ENCODE measurements at places on chromosomes 5 and 9.

DNA sequence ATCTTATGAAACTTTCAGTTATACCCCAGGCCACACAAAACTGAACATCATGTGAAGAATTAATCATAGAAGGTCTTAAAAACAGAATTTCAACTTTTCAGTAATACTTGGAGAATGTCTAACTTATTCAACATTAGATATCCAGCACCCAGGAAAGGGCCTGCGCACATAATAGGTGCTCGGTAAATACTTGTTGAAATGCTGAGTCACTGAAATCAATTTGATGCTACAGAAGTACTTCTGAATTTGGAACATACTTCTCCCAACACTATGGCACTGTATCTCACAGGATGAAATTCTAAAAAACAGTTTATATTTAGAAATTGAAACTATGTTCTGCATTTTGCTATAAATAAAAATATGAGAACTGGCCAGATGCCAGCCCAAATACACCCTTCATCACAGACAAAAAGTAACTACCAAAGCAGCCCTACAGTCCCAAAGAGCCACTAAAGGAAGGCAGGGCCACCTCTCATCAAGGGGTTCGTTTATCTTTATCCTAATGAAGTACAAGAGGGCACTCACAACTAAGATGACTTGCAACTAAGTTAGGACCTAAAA lies 26.5 kb downstream of the MRPS27 start:
- no peak for DNase-seq

- no peak for DNase-seq
Measured at GRCh38 chr9:79023134-79023580, 548.6 kb upstream of the TLE4 start.

- no peak for DNase-seq
Measured at GRCh38 chr5:59698207-59699178, 195.0 kb downstream of the PDE4D start.

DNA sequence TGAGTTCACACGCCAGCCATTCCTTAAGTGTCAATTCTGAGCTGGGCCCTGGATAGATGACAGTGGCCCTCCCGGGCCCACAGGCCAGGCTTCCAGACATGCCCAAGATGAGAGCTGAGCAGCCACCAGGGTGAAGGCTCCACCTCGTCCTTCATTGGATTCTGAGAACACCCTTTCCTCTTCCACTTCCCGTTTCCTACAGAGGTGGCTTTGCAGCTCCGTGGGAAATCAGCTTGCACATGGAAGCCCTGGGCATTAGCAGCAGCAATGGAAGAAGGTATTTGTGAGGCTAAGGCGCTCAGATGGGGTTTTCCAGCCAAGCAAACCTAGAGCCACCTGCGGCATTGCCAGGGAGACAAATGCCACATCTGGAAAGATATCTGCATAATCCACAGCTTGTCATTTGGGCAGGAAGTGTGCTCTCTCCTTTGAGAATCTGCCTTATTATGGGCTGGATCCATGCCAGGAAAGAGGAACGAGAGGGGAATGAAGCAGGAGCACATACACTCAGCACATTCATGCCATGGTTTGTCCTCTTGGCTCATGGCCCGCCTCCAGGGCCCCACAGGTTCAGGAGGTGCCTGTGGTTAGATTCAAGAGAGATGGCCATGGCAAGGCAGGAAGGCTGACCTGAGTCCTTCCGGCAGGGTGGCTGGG lies 34.1 kb downstream of the CFAP77 start:
- DNase-seq: no peak

DNA sequence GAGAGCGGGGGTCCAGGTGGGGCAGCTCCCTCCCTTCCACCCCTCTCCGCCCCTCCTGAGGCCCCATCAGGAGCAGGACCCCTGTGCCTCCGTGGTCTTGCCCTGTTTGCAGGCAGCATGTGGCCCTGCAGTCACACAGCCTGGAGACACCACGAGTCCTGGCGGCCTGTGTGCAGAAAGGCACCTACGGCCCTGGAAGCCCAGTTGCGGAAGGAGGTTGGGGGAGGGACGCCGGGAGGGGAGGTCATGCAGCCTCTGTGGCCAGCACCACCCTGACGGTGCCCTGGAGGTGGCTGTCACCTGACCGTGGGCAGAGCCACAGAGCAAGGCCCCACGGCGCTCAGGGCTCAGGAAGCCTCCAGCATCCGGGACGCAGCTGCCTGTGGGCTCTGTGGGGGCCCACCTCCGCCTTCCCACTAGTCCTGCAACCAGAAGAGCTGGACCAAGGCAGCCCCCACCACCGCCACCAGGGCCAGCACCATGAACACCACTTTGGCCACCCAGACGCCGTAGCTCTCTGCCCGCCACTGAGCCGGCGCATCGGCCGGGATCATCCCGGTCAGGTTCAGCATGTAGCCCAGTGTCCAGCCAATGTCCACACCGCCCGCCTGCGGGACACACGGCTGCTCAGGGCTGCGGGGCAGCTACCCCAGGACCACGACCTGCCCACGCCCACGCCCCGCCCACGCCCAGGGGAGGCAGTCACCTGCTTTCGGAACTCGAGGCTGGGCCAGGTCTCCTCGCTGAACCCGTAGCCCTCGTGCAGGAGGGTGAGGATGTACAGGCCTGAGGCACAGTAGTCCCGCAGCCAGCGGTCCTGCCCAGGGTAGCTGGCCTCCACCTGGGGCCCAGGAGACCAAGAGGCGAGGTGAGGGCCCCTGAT lies 6.4 kb downstream of the ENTPD8 start:
- no peak for DNase-seq

DNA sequence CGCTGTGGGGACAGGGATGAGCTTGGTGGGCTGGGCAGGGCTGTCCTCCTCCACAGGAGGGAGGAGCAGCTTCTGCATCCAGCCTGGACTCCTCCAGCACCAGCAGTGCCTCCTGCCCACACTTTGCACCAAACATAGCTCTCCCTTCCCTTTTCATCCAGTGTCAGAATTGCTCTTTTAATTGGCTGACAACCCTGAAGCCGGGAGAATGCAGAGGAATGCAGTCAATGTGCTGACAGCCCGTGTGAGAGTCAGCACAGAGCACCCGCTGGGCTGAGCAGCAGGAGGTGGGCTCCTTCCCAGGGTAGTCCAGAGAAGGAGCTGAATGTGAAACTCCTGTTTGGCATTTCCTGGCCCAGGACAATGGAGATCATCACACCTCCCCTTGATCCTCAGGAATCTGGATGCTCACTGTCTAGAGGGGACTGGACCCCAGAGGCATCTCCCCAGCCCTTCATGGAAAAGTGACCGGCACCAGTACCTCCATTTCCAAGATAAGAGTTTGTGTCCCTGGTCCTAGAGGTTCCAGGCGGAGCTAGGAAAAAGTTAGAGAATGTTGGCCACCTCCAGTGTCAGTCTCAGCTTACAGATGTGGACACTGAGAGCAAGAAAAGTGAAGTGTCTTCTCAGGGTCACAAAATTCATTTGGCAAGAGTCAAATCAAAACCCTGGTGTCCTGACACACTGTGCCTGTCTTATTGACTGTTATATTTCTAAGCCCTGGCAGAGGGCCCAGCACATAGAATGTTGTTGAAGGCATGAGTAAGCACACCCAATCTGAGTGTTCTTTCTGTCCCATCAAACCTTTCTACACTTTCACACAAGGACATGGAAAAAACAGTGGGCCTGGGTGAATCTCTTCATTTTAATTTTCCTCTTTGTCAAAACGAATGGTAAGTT lies 202.1 kb downstream of the SNX18 start:
- DNase-seq: no peak

DNA sequence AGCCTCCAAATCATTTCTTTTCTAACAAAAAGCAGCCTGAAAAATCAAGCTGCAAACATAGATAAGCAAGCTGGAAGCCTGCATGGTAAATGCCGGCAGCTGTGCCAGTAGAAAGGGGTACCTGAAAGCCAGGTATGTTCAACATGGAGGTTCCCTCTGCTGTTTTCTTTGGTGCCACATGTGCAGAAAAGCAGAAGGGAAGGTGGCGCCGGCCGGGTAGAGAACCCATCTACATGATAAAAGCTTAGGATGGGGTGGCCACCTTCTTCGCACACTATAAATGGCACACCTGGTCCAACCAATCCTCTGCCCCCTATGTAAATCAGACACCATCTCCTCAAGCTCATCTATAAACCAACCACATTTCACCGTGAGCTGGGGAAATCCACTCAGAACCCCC lies 268.9 kb upstream of the IRX2 start:
- DNase-seq: no peak

DNA sequence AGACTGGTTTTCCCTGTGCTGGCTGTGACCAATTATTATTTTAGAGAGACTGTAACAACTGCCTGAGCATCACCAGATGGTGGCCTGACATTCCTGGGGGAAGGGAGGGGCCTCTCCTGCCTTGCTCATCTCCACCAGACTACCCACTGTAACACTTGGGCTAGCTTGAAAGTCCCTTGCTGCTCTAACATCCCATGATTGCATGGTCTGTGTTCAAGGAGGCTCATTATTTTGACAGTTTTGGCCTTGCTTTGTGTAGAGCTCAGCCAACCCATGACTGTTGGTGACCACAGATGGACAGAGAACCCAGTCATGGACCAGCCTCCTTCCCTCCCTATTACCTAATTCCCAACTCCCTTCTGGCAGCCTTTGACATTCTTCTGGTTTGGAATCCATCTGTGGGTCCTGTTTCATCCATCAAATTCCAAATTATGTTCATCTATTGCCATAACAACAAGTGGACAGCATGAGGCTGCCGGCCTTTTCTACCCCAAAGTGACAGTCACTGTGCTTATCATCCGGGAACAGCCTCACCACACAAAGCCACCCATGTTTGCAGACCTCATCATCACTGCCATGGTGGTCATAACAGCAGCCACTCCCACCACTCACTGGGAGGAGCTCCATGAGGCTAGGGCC lies 49.0 kb upstream of the ICE1 start:
- no peak for DNase-seq

GRCh38 chr5:53469946-53470687 lies 10.3 kb upstream of the FST start:
- DNase-seq: no peak

DNA sequence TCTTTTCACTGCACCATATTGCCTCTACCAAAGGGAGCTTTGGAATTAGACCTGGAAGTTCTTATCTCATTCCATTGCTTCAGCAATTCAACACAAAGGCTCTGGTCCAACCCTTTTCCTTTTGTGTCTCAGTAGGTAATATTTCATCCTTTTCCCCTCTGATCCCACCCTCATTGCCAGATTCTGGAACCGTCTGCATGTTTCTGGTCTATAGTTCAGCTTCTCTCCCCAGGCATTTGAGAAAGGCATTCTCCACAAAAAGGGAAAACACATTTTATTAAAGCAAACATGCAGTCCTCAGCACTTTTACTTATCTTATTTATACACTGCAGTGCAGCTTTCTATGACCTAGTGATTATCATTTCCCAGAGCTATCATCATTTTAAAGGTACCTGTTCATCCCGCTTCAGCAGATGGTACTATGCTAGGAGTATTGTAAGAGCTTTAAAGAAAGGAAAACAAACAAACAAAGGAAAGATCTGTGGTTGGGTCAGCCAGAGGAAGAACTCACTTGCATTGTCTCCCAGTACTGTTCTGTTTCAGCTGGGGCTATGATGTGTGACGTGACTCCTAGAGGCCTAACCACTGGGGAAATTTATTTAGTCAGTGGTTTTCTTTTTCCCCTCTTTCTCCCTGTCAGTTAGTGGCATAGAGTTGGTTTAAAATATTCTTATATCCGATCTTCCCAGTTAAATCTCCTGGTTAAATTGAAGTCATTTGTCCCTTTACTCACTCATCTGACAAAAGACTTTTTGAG lies 269.2 kb downstream of the TMEM38B start:
- DNase-seq: no peak

GRCh38 chr5:343461-344401 lies 22.2 kb downstream of the AHRR start:
- peak; percentile 71 for DNase-seq

DNA sequence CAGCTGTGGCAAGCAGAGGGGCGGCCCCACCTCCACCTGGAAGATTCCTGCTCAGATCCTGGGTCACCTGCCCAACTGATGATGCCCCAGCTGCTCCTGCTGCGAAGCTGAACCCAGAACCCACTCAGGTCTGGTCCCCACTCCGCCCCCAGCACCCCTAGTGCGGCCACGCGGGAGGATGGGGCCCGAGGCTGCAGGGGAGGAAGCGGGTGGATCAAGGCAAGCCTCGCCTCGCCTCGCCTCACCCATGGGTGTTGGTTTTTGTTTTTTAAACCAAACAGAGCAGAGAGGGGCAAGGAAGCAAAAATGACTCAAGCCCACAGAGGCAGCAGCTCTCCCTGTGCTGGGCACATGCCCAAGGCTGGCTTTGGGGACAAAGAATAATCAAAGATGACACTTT lies 23.2 kb downstream of the ABO start:
- no peak for DNase-seq

- no peak for DNase-seq
Measured at GRCh38 chr9:7478646-7479045, 320.9 kb downstream of the DMAC1 start.

GRCh38 chr5:160075073-160075472 lies 44.2 kb downstream of the PWWP2A start:
- DNase-seq: no peak

GRCh38 chr9:127177665-127178265 lies 55.3 kb upstream of the ANGPTL2 start:
- DNase-seq: no peak

GRCh38 chr5:132274050-132274792 lies 16.7 kb downstream of the PDLIM4 start:
- DNase-seq: no peak

- no peak for DNase-seq
Measured at GRCh38 chr5:2187156-2187555, 304.4 kb upstream of the IRX4 start.

Measured in suppressor macrophage treated with lipopolysaccharide for 4 hours (primary cell).